ENCODE measurements at places on chromosomes 2 and 18.

DNA sequence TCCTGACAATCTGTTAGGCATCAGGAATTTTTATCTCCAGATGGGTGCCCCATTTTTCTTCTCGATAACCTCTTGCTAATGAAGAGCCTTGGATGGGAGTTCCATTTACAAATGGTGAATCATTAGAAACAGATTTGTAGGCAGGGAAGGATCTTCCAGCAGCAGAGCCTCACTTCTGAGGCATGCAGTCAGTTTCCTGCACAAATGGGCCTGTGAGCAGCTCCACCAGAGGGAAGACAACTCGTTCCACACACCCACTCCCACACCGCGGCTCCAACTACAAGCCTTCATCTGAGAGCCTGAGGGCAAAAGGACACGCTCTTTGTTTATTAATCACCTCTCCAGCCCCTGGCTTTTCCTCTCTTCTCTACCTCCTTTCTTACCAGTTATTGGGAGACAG, 108.5 kb downstream of the CTAGE1 start:
- no peak for DNase-seq

DNA sequence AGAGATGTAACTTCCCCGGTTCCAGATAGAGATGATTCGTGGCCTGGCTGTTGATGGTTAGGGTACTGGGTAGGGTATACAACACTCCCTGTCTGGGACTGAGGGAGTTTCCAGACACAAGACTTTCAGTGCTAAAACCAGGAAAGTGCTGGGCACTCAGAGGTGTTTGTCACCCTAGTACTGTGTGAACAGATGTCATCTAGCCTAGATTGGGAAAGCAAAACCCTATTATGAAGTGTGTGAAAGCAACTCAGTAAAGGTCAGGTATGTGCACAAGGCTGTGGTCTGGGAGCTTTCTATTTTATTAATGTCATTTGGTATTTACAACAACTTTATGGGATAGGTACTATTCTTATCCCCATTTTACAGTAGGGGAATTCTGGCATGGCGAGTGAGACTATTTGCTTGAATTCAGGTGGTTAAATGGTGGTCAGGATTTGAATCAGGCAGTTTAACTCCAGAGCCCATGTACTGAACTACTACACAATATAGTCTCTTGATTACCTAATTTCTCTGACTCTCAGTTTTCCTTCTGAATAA, 2.6 kb downstream of the BZW1 start:
- DNase-seq = no peak

GRCh38 chr2:85975581-85975980, 86.8 kb upstream of the ST3GAL5 start:
- no peak for DNase-seq

GRCh38 chr18:3782901-3783300, 332.9 kb downstream of the TGIF1 start:
- no peak for DNase-seq

DNA sequence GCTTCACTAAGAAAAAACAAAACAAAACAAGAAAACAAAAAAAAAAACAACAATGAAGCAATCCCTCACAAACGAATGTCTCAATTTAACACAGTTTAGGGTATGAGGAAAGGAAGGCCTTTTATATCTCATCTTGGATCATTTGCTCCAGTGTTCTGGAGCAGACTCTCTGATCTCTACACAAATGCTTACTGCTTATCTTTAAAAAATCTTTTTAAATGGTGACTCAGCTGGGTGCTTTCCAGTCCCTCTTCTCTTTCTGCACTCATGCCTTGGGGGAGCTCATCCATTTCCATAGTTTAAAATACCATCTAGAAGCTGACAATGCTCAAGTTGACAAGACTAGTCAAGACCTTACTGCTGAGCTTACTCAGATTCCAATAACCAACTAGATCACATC, 56.2 kb downstream of the ETAA1 start:
- no peak for DNase-seq

GRCh38 chr18:46771141-46771540, 14.3 kb upstream of the ST8SIA5 start:
- DNase-seq = no peak

DNA sequence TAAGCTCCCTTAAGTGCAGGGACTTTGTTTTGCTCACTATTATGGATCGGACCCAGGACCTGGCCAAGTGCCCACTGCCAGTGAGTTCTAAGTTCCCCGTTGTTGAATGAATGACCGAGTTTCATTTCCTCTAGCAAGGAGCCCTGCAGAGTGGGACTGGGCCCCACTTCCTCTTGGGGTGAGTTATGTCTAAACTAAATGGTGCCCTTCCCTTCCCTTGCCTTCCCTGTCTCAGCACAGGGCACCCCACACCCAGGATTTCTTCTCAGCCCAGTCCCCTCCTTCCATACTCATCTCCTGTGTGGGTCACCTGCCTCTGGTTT, 195.3 kb upstream of the HS6ST1 start:
- DNase-seq = no peak

- DNase-seq = no peak
Measured at GRCh38 chr2:154425994-154426393, 272.5 kb upstream of the KCNJ3 start.

DNA sequence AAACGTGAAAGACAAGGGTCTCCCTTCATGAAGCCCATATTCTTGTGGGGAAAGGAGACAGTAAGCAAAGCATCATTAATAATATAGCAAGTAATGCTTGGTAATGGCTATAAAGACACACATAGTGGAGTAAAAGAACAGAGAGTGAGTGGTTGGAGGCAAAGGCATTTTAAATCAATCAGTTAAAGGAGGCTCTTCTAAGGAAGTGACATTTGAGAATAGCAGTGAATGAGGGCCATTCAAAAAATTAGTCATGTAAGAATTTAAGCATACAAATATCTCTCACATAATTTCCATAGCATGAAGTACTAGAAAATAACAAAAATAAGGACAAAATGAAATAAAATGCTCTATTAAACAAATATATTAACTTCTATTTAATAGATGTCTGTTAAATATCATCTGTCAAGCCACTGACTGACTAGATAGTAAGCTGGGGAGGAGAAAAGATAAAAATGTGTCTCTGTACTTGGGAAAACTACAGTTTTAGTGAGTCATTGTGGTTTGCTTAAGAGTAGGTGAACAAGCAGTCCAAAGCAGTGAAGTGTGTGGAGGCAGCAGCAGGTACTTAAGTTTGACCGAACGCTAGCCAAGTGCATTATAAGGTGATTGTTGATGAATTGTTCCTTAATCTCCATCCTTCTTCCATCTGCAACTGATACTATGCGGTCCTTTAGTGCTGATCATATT, 160.1 kb downstream of the PARD3B start:
- DNase-seq = no peak

- no peak for DNase-seq
Measured at GRCh38 chr2:102289129-102289528, 22.2 kb upstream of the IL1RL1 start.

- DNase-seq = no peak
Measured at GRCh38 chr2:105241443-105241842, at the start of gene GPR45. TSS of gene GPR45 (plus strand) at chr2:105241743. CDS start at chr2:105241859, 116 bp downstream.

GRCh38 chr2:231611273-231612108, 18.8 kb downstream of the TEX44 start:
- DNase-seq = peak; percentile 22

GRCh38 chr2:45403036-45403435, 208.0 kb downstream of the SRBD1 start:
- DNase-seq = no peak

DNA sequence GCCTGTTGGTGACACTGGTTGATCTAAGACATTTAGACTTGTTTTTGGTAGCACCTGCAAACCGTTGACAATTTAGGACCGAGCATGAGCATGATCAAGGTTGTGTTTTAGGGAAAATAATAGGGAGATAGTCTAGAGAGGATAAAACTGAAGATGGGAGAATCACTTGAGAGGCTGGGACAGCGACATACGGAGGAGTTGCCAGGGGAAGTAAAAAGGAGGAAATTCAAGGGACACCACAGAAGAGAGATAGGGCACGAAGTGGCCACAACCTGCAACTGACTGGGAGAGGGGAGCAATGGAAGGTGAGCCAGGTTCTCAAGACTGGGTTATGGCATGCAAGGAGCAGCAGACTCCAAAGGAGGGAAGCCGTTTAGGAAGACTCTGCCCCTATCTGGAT, 1.4 kb upstream of the ATP8B1 start:
- no peak for DNase-seq

GRCh38 chr2:203671876-203672275, 34.6 kb upstream of the CD28 start:
- no peak for DNase-seq

DNA sequence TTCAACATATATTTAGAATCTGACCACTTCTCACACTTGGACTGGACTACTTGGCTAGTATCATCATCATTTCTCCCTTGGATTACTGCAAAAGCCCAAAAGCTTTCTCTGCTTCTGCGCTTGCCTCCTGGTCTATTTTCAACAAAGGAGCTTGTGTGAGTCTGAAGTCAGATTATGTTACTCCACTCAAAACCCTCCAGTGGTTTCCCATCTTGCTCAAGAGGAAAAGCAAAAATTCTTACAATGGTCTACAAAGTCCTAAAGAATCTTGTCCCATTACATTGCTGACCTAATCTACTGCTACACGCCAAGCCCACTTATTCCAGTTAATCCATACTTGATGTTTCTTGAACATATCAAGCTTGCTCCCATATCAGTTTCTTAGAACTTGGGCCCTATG, 9.6 kb downstream of the PREPL start:
- DNase-seq = no peak

- DNase-seq = no peak
Measured at GRCh38 chr2:65316072-65316471, 88.4 kb downstream of the ACTR2 start.

DNA sequence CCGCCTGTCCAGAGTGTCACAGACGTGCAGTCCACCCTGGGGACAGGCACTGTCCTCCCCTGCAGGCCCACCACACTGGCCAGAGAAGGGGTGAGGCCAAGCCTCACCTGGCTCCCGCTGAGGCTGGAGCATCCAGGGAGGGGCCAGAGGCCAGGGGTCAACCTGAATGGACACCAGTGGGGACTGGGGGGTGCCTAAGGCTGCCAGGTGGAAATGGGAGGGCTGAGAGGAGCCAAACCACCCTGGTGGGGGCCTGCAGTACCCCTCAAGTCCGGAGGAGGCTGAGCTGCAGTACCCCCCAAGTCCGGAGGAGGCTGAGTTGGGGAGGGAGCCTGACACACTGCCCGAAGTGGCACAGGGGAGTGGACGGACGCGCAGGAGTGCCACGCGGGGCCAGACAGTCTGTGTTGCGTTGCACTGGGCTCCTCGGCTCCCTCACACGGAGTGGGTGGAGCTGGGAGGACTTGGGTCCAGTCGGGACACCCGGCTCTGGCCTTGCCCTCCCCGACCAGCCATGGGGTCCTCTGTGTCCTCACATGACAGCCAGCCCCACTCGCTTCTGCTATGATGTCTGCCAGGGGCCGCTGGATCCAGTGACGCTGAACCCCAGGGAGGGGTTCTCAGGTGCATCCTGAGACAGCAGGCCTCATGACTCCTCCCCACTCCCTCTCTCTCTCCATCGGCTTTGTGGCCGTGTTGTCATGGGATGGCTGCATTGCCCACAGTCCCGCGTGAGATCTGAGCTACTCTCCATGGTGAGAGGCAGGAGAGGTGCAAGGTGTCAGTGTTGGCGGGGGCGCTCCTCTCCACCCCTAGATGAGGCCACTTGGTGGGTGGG, 22.3 kb upstream of the GPC1 start:
- no peak for DNase-seq

DNA sequence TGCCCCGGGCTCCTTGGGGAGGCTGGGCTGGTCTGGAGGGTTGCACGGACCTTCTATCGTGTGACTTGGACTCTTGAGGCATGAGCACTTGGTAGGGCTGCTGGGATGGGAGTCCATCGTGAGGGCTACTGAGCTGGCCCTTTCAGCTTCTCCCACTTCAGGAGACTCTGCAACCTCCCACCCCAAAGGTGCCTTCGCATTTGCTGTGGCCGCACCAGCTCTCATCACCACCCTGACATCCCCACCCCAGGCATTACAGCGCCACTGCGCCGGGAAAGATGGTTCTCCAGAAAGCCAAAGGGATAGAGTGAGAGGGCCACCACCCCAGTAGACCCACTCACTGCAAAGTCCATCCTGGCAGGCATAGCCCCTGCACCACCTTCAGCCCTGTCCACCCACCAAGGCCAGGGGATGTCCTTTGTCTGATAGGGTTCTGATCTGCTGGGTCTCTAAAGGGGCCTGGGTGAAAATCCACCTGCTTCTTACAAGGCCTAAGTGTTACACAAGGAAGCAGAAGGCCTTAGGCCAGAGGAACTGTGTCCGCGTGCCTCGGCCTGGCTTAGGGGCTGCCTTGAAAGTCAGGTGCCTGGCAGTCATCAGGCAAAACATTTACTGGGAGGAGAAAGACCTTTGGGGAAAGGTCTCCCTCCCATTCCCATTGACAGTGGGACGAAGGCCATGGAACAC, 5.1 kb downstream of the EHD3 start:
- DNase-seq = no peak

DNA sequence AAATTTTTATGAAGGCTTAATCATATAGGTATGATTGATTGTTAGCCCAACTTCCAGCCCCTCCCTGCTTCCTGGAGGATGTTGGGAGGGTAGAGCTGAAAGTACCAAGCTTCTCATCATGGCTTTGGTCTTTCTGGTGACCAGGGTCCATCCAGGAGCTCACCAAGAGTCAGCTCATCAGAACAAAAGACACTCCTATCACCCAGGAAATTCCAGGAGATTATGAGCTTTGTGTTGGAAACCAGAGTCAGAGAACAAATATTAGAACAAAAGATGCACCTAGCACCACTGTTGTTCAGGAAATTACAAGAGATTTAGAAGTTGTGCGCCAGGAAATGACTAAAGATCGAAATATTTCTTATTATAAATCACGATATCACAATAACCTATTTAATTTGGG, 119.9 kb upstream of the THUMPD2 start:
- DNase-seq = no peak

GRCh38 chr2:85326406-85327159, 1.2 kb downstream of the TGOLN2 start:
- no peak for DNase-seq

- no peak for DNase-seq
Measured at GRCh38 chr18:48752478-48752877, 198.3 kb downstream of the SMAD7 start.

- DNase-seq = no peak
Measured at GRCh38 chr2:71801556-71801955, 346.1 kb downstream of the CYP26B1 start.

- no peak for DNase-seq
Measured at GRCh38 chr2:236107942-236108625, 60.1 kb downstream of the GBX2 start.

GRCh38 chr2:238570391-238570790, 143.7 kb downstream of the ASB1 start:
- no peak for DNase-seq

GRCh38 chr2:143334837-143335236, 205.6 kb downstream of the ARHGAP15 start:
- no peak for DNase-seq

- DNase-seq = no peak
Measured at GRCh38 chr18:50195689-50196088, 742 bp upstream of the MYO5B start.

- no peak for DNase-seq
Measured at GRCh38 chr2:118697781-118698180, 149.7 kb downstream of the EN1 start.

GRCh38 chr18:3652380-3653262, 202.6 kb downstream of the TGIF1 start:
- no peak for DNase-seq

GRCh38 chr2:240139666-240140393, 628 bp downstream of the OTOS start:
- no peak for DNase-seq
